Forelimb muscle (tissue), 1 donor: ENCODE measurements at places on chromosomes 5 and 9. TPM values are rescaled to one million over a fixed set of nuclear protein-coding genes. Genes with fewer than 3 reads are reported as not detected.

DNA sequence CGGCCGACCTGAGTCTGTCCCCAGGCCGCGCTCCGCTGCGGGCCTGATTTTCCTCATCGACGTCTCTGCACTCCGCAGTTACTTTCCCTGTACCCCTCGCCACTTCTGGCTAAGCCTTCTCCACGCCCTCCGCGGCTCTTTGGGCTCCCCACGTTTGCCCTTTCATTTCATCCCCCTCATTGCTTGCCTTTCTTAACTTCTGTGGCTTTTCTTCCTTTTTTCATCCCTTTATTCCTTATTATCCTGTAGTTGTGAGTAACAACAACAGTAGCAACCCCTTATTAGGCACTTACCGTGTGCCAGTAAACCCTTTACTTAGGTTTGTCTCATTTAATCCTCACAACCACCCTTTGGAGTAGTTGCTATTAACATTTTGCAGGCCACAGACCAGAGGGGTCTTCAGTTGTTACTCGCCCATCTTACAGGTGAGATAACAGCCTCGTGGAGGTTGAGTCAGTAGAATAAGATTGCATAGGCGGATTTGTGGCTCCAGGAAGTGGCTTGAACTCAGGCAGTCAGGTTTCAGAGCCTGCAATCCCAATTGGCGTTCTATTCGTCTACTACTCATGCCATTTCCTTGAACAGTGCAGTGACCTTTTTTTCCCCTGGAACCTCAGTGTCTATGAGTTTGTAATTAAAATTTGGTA lies 724 bp downstream of the TCERG1 start:
- DNase-seq: no peak

GRCh38 chr9:107148216-107148615 lies 134.9 kb upstream of the RAD23B start:
- DNase-seq: no peak

GRCh38 chr9:112809351-112809848 lies 58.8 kb downstream of the SNX30 start:
- DNase-seq: no peak

DNA sequence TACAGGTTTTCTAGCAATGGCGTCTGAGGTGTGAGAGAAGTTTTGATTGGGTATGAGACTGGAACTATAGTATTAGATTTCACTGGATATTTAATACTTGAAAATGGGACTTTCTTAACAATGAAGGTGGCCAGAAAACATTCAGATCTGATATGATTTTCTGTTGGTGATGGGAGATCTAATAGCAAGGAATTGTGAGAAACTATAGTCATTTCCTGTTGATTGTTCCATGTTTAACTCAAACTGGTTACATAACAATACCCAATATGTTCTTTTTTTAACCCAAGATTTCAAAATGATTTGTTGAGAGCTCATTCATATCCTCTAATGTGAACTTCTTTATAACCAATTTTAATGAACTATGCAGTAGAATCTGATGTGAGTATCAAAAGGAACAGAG lies 793.2 kb upstream of the RGMB start:
- no peak for DNase-seq

- no peak for DNase-seq
These were observed 16.3 kb downstream of the FAM78A start for GRCh38 chr9:131259916-131260597.

DNA sequence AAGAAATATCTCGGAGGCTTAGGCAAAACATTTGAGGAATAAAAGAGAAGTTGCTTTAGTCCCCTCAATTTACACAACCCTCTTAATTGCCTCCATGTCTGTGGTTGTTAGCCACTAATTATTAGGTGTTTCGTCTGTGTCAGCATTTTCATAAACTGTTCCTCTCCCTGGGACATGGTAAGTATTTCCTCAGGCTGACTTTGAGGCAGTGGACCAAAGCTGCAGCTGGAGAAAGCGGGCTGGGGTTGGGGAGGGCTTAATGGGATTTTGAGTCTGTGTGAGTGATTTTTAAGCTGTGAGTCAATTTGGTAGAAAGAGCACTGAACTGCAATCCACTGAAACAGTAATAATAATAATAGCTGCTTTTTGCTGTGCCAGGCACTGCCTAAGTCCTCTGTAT lies 13.0 kb upstream of the TTC1 start:
- no peak for DNase-seq

The CCL27 gene
- 0.51 TPM for polyA plus RNA-seq

The WWC1 gene
- 0.35 TPM for polyA plus RNA-seq

- DNase-seq: no peak
These were observed 28.7 kb downstream of the DNAJC21 start for GRCh38 chr5:34957857-34958690.

DNA sequence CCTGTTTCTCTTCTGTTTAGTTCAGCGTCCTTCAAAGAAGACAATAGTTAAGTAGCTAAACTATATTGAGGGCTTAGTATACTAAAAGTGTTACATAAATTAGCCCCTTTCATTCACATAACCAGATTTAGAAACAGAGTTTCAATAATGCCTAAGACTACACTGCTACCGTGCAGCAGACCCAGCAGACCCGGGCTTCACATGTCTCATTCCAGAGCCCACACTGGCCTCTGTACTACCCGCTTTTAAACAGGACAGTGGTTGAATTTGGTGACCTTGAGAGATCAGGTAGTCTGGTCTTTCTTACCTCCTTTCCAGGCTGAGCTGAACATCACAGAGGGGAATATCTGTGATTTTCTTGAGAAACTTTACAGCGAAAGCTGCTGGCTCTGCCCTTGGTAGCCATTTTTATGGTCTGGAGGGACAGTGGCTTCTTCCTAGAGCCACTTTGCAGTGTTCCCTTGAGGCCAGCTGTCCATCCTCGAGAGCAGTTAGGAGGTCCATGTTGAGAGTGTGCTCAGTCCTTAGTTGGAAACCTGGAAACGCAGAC lies 56.5 kb downstream of the SLC22A5 start:
- no peak for DNase-seq

The NDST1 gene
- 46.9 TPM for polyA plus RNA-seq

DNA sequence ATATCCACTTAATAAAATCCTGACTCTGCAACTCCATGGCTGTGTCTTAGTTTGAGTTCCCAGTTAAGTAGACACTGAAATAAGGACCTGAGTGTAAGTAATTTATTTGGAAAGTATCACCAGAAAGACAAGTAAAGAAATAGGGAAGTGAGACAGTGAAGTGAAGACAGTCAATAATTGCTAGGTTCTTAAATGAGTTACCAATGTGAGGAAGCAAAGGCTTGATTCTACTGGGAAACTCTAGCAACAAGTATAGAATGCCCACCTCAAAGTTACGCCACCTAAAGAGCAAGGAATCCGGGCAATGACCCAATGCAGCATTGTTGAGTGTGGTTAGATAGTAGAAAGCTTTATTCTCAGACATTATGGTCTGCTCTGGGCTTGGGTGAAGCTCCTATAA lies 383.9 kb downstream of the TLR4 start:
- DNase-seq: no peak
